Psoas muscle (tissue), 8 donors: ENCODE measurements at places on chromosomes 13 and 19.

- DNase-seq, result no peak
Measured at GRCh38 chr13:99215184-99215830, 14.7 kb downstream of the UBAC2 start.

GRCh38 chr19:55962186-55962585, 14.6 kb downstream of the NLRP8 start:
- no peak for DNase-seq

DNA sequence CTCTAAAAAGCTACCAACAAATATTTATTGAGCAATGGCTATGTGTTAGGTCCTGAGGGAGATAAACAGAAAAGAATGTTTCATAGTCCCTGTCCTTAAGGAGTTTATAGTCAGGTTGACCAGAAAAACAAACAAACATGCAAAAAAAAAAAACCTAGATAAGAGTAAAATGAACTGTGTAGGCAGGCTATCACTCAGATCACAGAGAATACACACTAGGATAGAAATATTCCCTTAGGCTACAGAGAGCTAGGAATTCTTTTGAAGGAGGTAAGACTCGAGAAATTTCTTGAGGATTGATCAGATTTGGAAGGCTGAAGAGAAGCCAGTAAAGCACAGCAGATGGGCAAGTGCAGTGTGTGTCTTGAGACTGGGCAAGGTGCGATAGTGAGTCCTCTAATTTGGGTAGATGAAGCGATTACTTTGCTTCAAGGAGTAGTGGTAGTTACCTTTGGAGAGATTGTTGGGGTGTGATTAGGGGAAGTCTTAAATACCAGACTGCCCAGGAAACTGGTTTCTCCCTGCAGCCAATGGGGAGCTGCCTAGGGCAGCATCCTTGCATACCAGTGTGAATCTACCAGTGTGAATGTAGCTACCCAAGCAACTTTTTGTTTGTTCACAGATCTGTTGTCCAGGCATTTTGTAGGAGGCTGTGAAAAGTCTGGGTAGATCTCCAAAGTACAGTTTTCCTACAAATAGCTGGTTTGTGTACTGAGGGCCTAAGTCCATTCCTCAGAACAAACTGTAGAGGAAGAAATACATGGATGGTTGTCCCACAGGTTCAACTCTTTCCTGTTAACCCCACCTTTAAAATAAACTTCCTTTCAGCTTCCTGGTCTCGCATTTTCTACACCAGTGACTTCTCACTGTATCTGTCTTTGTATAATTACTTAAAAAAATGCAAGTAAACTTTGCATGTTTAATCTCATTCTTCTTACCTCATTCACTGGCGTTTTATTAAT, 314.1 kb downstream of the KLF5 start:
- DNase-seq, result no peak

- no peak for DNase-seq
Measured at GRCh38 chr19:5903056-5903623, 450 bp downstream of the NDUFA11 start.

GRCh38 chr19:46748325-46749109, 2.3 kb upstream of the STRN4 start:
- DNase-seq, result peak; percentile 74

DNA sequence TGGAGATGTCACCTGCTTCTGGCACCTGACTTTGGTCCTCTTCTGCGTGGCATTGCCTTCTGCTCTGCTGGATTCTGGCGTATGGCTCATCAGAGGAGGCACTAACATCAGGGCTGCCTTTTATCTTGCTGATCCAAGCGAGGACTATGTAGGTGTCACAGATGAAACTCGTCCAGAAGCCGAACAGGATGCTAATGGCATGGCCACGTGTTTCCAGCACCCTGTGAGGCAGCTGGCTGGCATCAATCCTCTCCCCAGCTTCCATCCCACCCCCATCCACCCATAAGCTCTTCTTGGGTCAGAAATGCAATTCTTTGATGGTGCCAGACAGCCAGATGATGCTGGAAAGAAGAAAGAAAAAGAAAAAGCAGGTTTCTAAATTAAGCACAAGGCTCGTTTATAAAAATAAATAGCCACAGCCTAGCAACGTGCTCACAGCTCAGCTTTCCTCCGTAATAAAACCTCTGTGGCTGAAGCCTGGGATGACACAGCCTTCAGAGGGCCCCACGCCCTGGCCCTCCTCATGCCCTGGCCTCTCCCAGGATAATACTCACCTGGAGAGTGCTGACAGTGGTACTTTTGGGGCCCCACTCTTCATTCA, 212.9 kb upstream of the SERP2 start:
- no peak for DNase-seq

DNA sequence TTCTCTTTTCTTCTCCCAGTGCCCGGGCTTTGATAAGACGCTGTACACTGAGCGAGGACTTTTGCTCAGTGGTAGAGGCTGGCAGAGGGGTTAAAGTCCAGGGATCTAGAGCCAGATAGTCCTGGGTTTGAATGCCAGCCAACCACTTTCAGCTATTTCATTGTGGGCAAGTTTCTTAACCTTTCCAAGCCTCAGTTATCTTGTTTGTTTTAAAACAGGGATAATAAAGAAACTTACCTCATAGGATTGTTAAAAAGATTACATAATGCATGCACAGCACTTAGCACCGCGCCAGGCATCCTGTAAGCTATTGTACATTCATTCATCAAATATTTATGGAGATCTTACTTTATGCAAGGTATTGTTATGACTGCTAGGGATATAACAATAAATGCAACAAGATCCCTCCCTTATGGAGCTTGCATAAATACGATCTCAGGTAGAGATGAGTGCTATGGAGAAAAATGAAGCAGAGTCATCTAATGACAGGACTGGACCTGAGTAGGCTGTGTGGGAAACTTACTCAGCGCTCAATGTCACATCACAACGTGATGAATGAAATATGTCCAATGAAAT, 70.8 kb downstream of the LNX2 start:
- no peak for DNase-seq

GRCh38 chr13:46348961-46349360, 38.1 kb downstream of the RUBCNL start:
- DNase-seq, result no peak

DNA sequence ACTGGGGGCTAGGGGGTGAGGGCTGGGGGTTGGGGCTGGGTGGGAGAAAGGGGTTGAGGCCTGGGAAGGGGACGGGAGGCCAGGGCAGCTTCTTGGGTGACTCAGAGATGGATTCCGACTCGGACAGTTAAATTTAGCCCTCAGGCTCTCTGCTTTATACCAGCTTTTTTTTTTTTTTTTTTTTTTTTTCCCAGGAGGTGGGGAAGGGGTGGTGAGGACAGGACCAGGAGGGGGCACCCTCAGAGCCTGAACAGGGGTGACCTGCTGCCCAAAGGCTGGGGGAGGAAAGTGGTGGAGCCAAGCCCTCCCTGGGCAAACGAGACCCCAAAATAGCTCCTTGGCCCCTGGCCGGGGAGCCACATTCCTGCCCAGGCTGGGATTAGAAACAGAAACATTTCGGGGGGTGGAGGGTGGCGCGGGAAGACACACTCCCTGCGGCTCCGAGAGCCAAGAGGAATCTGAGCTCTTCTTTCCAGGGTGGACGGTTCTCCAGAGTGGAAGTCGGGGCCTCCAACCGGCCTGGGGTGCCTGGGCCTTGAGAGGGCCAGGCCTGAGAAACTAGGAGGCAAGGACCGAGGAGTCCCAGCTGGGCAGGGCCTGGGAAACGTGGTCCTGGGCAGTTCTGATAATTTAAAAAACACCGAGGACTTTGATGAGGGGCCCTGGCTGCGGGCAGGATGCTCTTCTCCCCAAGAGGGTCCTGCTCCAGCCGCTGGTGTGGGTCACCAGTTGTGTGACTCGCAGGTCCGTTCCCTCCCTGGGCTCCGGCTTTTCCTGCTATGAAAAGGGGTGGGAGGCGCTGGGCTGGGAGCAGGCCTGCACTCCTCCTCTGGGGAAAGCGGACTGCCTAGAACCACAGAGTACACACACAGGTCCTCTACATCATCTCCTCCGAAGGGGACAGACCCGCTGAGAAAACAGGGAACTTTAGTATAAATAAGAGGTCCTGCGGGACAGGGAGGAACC, 813 bp upstream of the DMPK start:
- peak; percentile 94 for DNase-seq

DNA sequence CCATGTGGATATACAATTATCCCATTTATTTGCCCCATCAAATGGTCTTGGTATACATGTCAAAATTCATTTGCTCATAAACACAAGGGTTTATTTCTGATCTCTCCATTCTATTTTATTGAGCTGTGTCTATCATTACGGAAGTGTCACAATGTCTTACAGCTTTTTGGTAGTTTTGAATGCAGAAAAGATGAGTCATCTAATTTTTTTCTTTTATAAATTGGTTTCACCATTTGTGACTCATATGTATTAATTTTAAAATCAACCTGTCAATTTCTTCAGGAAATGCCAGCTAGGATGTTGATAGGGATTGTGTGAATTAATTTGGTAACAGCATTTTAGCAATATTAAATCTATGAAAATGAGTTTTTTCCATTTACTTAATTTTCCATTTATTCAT, 2549.4 kb downstream of the PCDH9 start:
- DNase-seq, result no peak

- DNase-seq, result no peak
Measured at GRCh38 chr13:49000247-49000646, 24.5 kb downstream of the FNDC3A start.

- DNase-seq, result no peak
Measured at GRCh38 chr13:104592545-104593250, 1526.5 kb upstream of the SLC10A2 start.

GRCh38 chr19:39224910-39225309, 19.9 kb downstream of the IFNL3 start:
- no peak for DNase-seq

GRCh38 chr13:81304121-81304659, 963.3 kb upstream of the SPRY2 start:
- DNase-seq, result no peak

DNA sequence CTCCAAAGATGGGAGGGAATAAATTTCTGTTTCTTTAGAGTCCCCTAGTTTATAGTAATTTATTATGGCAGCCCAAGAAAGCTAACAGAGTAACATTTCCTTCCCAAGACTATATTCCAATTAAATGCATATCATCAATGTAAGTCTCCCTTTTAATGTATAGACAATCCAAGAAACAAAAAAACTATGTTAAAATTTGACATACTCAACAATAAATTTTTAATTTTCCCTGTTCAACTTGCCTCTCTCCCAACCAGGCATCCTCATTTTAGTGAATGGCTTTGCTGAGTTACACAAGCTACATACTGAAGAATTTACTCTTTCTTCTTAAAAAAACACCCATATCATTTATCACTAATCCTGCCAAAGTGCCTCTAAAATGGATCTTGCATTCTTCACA, 1357.7 kb downstream of the PCDH9 start:
- DNase-seq, result no peak

DNA sequence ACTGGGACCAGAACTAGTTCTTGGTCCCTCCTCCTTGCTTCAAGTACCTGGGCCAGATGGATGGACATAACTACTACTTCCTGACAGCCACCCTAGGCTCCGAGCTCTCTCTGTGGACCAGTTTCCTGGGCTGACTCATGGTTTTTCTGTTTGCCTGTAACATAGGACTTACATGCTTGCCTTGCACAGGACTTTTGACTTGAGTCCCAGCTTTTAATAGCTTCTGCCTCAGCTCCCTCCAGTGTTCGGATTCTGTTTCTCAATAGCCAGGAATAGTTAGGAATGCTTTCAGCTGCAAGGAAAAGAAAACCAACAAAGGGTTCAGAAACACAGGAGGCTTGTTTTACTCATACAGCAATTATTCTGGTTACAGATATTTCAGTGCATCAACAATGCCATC, 405.9 kb downstream of the ZNF536 start:
- no peak for DNase-seq

DNA sequence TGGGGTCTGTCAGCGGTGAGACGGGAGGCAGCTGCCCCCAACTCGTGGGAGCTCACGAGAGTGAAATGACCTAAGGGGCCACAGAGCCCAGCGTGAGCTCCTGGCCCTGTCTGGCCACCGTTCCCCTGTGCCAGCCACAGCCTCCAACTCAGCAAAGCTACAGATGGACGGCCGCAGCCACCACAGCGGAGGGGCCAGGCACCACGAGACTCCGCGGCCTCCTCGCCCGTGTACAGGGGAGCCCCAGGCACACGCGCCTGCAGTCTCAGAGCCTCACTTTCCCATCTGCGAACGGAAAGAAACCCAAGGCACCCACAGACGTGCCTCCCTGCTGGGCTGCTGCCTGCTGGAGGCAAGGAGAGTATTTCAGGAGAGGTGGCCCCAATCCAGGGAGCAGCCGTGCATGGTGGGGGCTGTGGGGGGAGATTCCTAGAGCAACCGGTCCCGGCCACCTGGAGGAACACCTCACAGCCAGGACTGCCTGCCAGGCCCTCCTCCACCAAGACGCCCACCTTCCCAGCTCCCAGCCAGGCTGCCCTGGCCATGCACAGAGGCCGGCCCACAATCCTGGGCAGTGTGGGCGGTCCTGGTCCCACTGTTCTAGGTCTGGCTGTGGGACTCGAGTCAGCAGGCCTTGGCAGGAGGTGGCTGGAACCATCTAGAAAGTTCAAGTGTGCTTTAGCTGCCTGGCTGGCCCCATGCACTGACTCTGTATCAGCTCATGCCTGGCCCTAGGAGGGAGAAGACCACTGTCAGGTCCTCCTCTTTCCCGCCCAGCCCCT, 1.9 kb downstream of the MKNK2 start:
- peak; percentile 40 for DNase-seq

DNA sequence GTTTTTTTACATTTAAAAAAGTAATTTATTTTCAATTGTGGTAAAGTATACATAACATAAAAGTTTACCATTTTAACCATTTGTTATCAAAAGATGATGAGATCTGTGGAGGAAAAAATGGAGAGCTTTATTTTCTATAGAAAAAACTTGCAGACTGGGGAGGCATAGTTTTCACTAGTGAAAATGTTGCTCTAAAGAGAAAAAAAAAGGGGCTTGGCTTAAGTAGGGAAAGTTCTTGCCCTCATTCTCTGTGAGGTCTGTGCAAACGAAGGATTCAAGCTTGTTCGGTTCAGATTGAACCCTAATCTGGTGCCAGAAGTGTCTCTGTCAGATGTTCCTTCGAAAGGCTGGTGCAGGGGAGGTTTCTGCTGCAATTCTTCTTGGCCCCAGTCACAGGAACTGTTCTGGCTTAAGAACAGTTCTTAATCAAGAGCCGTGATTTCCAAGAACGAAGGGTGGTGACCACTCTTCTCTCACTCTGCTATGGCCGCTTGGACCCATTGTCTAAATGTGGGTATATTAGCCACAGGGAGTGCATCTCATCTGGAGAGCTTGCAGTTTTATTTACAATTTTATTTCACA, 42.1 kb downstream of the PCCA start:
- no peak for DNase-seq

DNA sequence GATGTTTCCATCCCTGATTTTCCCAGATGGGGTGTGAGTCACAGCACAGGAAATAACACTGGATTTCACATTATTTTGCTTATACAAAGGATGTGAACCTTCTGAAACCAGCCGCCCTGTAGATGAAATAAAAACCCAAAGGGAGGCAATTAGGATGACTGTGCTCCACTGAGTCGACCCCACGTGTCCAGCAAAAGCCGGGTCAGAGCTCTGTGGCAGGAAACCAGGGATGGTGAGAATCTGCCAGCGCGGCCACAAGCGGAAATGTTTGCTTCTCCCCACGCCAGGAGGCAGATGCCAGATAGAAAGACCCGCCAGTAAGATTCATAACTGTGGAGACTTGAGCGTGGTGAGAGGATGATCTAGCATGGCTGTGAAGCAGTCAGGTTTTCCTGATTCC, 764.4 kb downstream of the LIG4 start:
- no peak for DNase-seq

- peak; percentile 57 for DNase-seq
Measured at GRCh38 chr13:32314271-32315237, 609 bp downstream of the ZAR1L start.
